Suprapubic skin (tissue), 4 donors: ENCODE measurements at places on chromosomes 2 and 18.

GRCh38 chr2:33598561-33599174 is 431 bp downstream of the FAM98A start:
- no peak for DNase-seq

DNA sequence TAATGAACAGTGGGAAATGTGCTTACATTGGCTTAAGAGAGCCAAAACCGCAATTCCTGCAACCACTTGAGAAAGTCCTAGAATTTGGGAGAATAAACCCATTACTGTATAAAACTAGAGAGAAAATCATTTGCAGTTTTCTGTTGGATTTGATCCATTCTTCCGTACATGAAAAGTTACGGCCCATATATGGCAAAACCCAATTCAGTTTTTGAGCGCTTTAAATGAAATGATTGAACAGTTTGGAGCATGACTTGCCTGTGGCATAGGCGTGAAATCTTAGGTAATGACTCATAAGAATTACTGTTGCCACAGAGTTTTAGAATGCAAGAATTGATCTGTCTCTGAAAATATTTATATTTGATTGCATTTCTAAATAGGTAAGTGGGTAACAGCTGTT is 52.0 kb downstream of the PHLPP1 start:
- DNase-seq, result no peak

- DNase-seq, result no peak
Measured at GRCh38 chr2:215811409-215812345, 201.7 kb downstream of the MREG start.

- DNase-seq, result no peak
Measured at GRCh38 chr2:237540823-237541222, 25.6 kb upstream of the PRLH start.

GRCh38 chr18:23088310-23088709 is 47.0 kb upstream of the CABLES1 start:
- no peak for DNase-seq

DNA sequence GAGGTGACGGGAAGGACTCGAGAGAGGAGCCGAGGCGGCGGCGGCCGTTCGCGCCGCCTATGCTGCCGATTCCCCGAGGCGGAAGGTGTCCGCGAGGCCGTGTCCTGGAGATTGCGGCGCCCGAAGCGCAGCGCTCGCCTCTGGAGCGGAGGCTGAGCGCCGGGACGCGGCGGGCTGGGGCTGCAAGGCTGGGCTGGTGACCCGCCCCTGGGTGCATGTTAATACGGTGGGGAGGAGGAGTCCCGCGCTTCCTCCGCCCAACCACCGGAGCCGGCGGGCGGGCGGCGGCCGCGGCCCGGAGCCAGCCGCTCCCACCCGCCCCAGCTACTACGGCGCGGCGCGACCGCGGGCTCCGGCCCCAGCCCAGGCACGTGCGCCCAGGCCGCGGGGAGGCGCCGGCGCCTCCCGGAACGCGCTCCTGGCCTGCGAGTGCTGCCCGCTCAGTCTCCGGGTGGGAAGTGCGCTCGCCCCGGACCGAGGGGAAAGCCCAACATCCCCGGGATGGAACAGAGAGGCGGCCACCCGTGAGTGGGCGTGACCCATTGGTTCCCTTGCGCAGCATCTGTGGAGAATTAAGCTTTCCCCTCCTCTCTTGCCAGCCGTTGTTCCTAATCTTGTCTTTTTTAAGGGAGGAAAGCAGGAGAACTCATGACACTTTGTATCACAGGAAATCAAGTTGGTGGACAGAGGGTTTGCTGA is at the start of gene DLGAP1:
Gene DLGAP1 (minus strand): TSS at position 195 of the 699 bp plus-strand sequence.
- DNase-seq, result no peak

- DNase-seq, result peak; percentile 92
Measured at GRCh38 chr18:55415258-55415871, 172.6 kb downstream of the TCF4 start.

- no peak for DNase-seq
Measured at GRCh38 chr2:6854416-6854815, 11.3 kb downstream of the CMPK2 start.

- DNase-seq, result peak; percentile 7
Measured at GRCh38 chr2:217683106-217683870, 319.5 kb downstream of the TNS1 start.
